Stimulated activated CD4-positive, alpha-beta T cell treated with anti-CD3 and anti-CD28 coated beads, Interleukin-12 subunit alpha, Interleukin-12 subunit beta, amount 100 ng/mL, for 48 hours (primary cell): ENCODE measurements at places on chromosomes 1 and 21.

DNA sequence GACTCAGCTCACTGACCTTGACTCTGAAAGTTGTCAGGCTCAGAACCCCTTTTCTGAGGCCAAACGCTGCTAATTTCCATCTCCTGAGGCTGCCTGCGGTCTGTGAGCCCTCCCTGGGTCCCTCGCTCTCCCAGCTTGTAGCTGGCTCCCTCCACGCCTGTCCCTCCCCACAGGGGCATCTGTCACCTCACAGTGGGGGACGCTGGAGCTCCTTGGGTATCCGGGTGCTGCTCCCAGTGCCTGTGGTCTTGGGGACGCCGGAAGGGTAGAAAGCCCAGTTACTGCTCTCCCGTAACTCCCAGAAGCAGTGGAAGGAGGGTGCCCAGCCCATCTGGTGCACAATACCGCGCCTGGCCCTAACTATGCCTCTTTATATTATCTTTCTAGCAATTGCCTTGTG, 13.0 kb upstream of the MMEL1 start:
- DNase-seq, result no peak

DNA sequence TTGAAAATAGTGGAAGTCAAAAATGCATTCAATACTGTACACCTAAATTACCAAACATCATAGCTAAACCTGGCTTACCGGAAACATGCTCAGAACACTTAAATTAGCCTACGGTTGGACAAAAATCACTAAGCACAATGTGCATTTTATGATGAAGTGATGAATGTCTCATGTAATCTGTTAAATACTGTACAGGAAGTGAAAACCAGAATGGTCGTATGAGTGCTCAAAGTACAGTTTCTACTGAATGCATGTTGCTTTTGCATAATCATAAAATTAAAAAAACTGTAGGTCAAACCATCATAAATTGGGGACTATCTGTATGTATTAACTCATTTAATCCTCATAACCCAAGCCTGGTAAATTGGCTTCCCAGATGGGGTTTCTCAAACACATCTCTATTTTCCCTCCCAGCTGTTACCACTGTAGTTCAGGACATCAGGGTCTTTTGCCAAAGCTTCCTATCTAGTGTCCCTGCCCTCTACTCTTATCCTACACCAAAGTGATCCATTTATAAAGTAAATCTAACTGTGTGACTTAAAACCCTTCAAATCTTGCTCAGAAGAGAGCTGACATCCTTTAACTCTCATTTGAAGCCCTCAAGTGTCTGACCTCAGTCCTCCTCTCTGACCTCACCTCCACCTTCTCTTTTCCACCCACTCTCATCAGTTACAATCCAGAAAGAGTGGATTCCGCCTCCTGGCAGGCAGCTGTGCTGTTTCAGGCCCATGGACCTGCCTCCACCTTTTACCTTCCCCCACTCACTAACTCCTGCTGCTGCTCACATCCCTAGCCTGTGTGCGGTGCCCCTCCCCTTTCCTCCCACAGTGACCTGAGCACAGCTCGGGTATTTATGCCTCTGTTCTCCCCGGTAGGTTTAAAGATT, 356.4 kb upstream of the ST6GALNAC5 start:
- no peak for DNase-seq

DNA sequence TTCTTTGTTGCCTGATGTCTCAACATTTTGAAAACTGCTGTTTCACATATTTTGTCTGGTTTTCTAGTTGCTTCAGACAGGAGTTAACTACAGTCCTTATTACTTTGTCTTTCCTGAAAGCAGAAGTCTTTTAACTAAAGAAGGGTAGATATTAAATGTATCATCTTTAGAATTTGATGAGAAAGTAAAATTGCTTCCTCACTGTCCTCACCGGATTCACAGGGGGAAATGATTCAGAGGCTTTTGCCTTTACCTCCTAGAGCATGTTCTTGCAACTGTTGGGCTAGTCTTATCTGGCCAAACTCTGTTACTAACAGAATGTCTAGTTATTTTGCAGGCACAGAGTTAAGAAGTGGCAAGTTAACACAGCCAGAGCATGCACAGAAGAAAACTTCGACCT, 107.2 kb upstream of the VAV3 start:
- no peak for DNase-seq

GRCh38 chr1:147611021-147611426, 59.3 kb downstream of the ACP6 start:
- DNase-seq, result no peak

- DNase-seq, result no peak
Measured at GRCh38 chr21:41759214-41759840, 7.5 kb downstream of the RIPK4 start.
